ENCODE measurements at places on chromosomes 6 and 20.

DNA sequence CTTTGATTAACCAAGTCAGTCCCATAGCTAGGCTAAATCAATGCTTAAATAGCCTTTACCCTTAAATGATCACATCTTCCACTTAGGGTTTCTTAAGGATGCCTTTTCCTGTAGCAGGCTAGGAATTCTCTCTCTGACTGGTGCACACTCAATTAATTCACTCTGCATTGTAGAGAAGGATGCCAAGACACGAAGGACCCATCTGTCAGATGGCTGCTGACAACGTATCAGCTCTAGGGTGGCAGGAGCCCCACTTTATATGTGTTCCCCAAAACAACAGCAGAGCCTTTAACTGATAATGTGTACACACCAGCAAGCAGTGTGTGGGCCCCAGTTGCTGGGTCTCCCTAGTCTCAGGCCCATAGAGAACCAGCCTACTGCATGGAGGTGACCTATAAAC is 13.3 kb downstream of the GNAS start:
- DNase-seq = no peak

DNA sequence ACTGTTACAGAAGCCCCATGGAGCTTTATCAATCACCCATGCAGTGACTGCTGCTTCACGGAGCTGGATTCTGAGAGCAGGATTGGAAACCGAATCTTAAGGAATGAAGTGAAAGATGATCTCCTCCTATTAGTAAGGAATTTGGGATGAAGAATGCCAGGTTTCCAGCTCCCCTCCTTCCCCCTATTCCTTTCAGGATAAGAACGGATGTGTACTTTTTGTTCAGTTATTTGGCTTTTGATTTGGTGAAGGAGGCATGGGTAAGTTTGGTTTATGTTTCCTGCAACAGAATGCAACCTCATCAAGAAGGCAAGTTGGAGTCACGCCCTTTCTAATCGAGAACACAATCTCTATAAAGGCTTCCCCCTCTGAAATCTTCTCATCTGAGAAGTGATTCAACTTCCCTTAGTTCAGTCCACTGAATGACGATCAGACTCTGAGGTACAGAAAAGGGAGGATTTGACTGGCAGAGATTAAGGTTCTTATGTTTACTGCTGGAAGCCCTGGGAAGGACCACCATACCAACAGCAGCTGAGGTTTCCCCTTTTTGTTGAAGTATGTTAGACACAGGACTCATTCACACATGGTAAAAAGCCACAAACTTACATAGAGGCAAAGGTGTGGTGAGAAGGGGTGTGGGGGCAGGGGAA is 5.5 kb downstream of the ELMO2 start:
- no peak for DNase-seq

DNA sequence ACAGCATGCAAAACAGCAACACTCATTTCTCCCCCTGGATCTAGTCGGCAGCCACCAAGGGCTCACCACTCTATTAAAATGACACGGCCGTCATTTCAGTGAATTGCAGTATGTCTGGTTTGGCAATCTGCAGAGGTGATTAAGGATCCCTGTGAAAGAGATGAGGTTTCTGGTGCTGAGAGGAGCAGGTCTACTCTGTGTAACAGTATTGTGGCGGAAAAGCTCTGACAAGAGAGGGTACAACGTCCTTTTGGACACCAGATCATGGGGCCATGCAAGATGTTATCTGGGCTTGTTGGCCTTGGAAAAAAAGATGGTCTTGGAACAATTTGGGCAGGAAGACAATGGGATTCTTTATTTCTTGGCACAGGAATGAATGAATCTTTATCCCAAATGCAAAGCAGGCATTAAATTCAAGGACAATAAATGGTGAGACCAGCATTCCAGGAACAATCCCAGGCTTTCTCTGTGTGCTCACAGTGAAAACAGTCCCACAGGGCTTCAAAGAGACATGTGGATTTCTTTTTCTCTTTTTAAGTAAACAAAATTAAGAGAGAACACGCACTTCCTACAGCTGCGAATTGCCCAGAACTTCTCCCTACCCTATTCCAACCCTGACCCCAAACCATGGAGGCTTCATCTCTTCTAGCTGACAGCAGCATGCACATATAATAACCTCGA is 33.7 kb upstream of the ADGRF1 start:
- DNase-seq = no peak

DNA sequence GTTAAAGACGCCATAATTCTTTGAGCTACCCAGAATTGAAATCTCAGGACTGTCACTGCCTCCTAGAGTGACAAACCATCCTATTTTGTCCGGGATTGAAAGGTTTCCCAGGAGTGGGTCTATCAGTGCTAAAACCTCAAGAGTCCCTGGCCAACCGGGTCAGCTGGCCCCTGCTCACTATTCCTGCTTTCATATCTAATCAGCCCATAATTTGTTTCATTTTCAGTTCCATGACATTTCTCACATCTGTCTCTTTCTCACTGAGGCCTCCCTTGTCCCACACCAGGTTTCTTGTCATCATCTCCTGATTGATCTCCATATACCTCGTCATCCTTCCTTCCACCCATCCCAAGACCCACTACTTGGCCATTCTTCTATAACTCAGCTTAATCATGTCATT is 98.2 kb downstream of the SLC35B3 start:
- no peak for DNase-seq

- no peak for DNase-seq
These were observed 117.5 kb downstream of the GMPR start for GRCh38 chr6:16355699-16356446.

DNA sequence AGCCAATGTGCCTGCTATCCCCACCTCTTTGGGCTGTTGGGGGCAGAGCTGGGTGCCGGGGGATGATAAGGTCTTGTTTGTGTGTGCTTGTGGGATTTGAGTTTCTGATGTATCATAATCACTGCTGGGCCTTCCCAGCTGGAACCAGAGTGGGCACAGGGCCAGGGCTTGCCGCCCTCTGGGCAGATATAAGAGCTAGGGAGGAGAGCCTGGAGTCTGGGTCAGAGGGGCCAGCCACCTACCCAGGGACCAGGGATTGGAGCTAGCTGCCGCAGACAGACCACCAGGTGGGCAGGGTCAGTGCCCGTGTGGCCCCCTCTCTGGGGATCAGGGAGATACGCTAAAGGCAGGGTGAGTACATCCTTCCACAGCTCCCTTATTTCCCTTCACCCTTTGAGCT is 3.1 kb upstream of the TLDC2 start:
- no peak for DNase-seq

- DNase-seq = no peak
These were observed 220.7 kb downstream of the ARHGAP18 start for GRCh38 chr6:129489215-129489765.

DNA sequence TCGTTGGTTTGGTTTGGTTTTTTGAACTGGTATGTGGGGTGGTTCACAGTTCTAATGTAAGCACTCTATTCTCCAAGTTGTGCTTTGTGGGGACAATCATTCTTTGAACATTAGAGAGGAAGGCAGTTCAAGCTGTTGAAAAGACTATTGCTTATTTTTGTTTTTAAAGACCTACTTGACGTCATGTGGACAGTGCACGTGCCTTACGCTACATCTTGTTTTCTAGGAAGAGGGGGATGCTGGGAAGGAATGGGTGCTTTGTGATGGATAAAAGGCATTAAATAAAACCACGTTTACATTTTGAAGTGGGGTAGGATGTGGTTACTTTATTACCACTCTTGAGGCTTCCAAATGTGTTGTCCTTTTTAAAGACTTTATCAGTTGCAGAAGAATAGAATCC is 168.0 kb downstream of the ZMYND8 start:
- DNase-seq = no peak

DNA sequence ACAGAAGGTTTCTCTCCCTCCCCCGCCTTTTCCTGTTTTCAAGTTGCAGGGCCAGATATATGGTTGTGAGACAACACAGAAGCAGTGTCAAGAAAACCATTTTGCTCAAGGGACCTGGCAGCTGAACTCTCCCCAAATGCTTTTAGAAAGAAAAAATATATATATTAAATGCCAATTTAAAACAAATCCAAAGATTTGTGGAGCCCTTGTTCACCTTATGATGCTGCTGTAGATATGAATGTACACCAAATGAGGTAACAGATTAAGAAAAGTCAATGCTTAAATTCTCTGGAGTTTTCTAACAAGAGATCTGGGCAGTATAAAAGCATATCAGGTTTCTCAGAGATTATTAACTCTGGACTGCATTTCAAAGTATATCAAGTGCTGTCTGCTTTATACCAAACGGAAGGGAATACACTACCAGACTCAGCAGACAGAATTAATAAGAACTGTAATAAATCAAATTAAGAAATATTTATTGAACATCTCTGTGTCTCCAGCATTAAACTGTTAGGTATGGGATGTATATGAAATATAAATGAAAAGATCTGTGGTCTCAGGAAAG is 357.5 kb downstream of the HDGFL1 start:
- DNase-seq = no peak

GRCh38 chr6:20574355-20574754 is 40.1 kb downstream of the CDKAL1 start:
- DNase-seq = no peak

DNA sequence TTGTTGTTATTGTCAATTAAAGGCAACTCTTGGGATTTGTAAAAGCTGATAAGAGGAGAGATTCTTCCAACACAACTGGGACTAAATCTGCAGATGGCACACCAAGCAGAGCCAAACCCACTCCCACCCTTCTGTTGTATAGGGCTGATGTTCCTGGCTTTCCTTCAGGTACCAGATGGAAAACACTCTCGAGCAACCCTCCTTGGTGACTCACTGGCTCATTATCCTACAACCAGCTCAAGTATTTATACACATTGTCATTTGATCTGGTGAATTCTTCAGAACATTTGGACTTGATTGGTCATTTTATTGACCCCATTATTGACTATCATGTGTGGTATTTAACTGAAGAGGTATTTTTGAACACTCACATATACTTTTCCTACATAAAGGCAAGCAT is 190.3 kb upstream of the PCSK2 start:
- no peak for DNase-seq

DNA sequence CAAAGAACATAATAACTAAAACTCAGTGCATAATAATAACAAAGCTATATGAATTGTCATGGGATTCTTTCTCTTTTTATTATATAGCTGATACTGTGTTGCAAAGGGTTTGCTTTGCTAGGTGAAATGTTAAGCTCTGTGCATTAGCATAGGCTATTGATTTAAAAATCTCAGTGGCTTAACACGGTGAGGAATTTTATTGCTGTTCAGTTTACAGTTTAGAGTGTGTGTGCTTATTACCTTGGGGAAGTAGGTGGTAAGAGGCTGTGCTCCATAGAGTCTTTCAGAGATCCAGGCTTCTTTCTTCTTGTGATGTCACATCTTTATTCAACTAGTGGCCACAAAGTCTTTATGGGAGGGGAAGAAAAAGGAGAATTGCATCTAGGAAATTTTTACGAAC is 55.7 kb downstream of the LRRC1 start:
- no peak for DNase-seq

DNA sequence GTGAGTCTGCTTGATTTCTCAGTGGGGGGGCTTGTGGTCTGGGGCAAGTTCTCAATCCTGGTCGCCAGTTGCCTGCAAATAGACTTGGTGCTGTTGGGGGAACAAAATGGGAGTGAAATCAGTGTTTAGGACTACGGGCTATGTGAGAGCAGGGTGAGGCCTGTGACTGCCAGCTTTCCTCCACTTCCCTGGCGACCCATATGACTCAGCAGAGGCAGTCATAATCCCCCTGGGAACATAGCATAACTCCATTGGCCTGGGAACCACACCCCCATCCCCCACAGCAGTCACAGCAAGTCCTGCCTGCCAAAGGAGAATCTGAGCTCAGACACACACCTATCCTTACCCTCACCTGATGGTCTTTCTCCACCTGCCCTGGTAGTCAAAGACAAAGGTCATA is 387.9 kb downstream of the LMBRD1 start:
- DNase-seq = no peak

GRCh38 chr6:17688481-17688880 is 18.2 kb downstream of the NUP153 start:
- no peak for DNase-seq

GRCh38 chr6:89862698-89863097 is 31.6 kb upstream of the GJA10 start:
- no peak for DNase-seq

GRCh38 chr20:41371371-41371770 is 4.8 kb upstream of the EMILIN3 start:
- DNase-seq = no peak

GRCh38 chr6:21987501-21987957 is 309.3 kb downstream of the PRL start:
- peak; percentile 1 for DNase-seq

DNA sequence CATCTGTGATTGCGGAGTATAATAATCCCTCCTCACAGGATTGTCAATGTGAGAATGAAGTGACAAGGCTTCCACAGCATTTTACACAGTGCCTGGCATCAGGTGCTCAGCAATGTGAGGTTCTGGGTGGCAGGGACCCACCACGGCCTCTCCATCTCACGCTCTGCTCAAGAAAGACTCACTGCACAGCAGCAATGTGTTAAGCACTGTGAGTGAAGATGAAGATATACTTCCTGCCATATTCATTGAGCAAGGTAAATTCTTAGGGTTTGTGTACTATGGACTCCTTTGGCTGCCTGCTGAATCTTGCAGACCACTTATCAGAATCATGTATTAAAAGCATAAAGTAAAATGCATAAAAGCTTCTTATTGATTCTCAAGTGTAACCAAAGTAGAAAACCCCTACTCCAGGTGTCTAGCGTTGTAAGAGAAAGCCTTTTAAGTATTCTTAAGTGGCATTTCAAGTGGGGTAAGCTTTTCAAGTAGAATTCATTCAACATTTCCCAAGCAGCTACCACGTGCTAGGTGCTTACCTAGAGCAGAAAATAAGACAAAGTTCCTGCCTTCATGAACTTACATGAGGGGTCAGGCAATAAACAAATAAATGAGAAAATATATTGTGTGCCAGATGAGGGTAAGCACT is 17.0 kb upstream of the MEP1A start:
- no peak for DNase-seq

DNA sequence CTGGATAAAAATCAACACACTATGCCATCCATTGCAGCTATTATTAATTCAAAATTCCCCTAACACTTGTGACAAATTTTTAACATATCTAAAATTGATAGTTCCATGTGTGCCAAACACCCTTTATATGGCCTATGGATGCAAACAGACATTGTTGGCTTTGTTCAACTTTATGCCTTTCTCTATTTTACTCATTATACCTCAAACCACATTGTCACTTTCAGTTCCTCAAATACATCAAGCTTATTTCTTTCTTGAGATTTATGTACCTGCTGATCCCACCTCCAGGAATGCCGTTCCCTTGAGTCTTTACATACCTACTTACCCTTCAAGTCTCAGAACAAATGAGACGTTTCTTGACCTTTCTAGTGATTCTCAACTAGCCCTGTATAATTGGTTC is 193.5 kb upstream of the PLN start:
- DNase-seq = no peak

- no peak for DNase-seq
These were observed 4.5 kb downstream of the PMEPA1 start for GRCh38 chr20:57705127-57705899.

GRCh38 chr6:84390334-84390733 is 162.9 kb upstream of the CEP162 start:
- no peak for DNase-seq

GRCh38 chr6:41315203-41315602 is 20.2 kb upstream of the NCR2 start:
- no peak for DNase-seq

GRCh38 chr6:151747896-151748295 is 59.6 kb upstream of the ESR1 start:
- DNase-seq = no peak
